ENCODE measurements at places on chromosomes 2 and 18.

DNA sequence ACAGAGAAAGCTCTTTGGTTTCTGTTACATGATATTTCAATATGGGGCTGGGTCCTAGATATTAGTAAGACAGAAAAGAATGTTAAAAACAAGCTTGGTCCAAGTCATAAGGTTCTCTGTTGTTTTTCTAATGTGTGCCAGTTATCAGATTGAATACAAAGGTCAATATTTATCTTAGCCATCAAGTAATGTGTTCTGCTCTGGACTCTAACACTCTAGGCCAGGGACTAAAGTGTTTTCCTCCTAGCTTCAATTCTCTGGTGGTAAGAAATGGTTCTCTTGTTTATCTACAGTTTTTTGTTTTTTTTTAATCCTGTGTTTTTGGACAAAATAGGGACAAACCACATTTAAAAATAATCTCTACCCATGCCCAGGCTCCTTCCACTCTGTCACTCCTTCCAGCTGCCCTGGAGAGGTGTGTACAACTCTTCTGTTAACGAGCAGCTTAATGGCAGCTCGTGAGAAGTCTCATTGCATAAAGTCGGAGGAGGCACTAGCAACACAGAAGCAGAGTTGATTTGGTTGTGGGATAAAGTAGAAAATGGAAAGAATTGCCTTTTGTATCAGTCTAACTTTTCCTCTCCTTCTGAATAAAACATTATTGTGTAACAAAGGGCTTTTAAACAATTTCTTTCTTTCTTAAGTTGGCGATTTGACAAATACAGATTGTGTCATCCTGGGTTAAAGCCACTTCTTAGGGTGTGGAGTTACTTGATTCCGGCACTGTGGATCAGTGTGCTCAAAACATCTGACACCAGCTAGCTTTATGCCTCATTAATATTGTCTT is 8.0 kb upstream of the SESTD1 start:
- no peak for DNase-seq

GRCh38 chr2:199433204-199433832 is 24.4 kb downstream of the SATB2 start:
- no peak for DNase-seq

- DNase-seq: no peak
Observed at GRCh38 chr2:36461039-36461681, 105.6 kb downstream of the CRIM1 start.

- DNase-seq: peak; percentile 91
Observed at GRCh38 chr2:229922449-229923386, at the start of gene FBXO36. TSS of gene FBXO36 (plus strand) at chr2:229922503. CDS start at chr2:229922514, 11 bp downstream.

- DNase-seq: peak; percentile 52
Observed at GRCh38 chr2:20661421-20662307, 5.3 kb upstream of the GDF7 start.

- DNase-seq: no peak
Observed at GRCh38 chr2:224994242-224994823, 47.9 kb downstream of the DOCK10 start.

DNA sequence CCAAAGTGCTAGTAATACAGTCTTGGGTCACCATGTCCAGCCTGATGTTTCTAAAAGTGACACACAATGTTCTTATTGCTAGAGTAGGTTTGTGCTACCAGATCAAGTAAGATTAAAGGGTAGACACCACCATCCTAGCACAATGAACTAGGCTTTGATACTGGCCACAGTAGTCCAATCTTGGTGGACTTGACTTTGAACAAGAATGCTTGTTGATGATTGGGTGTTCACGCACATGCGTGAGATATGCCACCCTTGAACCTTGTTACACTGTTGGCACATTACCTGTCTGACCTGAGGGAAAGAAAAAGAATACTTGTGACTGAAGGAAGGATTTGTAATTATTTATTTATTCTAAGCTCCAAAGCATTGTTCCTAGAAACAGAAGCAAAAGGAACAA is 72.1 kb upstream of the EMILIN2 start:
- DNase-seq: no peak

- no peak for DNase-seq
Observed at GRCh38 chr2:151614606-151615306, 119.5 kb downstream of the NEB start.

- no peak for DNase-seq
Observed at GRCh38 chr18:46264255-46264654, 160.1 kb downstream of the HAUS1 start.

DNA sequence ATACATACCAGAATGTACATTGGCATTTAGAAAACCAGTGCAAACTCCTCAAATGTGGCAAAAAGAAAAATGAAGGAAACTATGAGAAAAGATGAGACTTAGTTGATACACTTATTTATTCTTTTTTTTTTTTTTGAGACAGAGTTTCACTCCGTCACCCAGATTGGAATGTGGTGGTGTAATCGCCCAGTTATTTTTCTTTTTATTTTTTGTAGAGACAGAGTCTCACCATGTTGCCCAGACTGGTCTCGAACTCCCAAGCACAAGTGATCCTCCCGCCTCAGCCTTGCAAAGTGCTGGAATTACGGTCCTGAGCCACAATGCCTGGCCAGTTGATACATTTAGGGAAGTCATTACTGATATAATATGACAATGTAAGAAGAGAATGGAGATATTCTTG is 274.2 kb upstream of the LRATD1 start:
- DNase-seq: no peak

- no peak for DNase-seq
Observed at GRCh38 chr2:238895891-238896600, 48.2 kb downstream of the TWIST2 start.

DNA sequence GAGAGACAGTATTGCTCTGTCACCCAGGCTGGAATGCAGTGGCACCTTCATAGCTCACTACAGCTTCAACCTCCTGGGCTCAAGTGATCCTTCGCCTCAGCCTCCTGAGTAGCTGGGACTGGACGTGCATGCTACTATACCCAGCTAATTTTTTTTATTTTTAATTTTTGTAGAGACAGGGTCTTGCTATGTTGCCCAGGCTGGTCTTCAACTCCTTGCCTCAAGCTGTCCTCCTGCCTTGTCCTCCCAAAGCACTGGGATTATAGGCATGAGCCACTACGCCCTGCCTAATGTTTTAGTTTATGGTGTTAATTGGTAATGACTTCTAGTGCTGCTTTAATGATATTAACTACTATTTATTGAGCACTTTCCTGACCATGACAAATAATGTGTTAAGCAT is 18.3 kb downstream of the RNF138 start:
- DNase-seq: no peak

DNA sequence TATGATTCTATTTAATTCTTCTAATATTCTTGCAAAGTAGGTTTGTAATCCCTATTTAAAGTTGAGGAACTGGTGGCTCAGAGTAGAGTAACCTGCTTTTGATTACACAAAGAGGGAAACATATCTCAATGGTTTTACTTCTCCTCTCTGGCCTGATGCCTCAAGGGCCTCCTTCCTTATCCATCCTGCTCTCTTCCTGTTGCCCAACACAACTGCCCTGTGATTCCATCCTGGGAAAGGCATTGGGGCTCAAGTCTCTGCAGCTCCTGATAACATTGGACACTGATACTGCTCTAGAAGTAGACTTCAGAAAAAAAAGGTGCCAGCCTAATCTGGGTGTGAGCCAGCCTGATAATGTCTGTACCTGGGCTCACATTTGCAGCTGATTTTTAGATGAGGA is 75.8 kb downstream of the RDH14 start:
- no peak for DNase-seq

DNA sequence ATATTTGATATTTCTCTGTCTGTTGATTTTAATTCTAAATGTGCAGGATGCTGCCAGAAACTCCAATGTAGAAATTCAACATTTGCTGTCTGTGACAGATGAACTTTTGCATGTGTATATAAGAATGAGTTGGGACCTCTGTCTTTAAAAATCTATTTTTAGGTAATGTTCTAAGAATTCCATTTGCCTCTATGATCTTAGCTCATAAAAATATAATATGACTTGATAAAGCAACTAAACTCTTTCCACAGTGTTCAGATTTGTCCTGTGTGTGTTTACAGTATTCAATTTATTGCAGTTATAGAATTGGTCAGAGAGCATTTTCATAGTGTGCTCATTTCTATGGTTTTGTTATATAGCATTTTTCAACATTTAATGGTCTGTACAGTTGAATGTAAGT is 33.6 kb downstream of the RNMT start:
- no peak for DNase-seq

DNA sequence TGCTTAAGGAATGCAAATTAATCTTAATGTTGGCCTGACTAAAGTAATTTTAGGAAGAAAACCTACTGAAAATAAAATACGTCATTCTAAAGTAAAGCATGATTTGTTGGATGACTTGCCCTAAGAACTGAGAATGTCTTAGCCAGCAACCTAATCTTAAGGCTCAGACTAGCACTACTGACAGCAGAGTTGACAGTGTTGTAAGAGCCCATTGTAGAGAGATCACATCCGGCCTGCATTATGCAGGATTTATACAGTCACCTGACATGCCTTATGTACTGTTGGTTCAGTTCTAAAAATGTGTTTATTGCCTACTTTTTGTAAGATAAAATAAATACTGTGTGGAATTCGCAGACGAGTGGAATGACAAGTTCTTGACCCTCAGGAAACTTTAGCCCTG is 82.3 kb downstream of the TMEM185B start:
- no peak for DNase-seq

DNA sequence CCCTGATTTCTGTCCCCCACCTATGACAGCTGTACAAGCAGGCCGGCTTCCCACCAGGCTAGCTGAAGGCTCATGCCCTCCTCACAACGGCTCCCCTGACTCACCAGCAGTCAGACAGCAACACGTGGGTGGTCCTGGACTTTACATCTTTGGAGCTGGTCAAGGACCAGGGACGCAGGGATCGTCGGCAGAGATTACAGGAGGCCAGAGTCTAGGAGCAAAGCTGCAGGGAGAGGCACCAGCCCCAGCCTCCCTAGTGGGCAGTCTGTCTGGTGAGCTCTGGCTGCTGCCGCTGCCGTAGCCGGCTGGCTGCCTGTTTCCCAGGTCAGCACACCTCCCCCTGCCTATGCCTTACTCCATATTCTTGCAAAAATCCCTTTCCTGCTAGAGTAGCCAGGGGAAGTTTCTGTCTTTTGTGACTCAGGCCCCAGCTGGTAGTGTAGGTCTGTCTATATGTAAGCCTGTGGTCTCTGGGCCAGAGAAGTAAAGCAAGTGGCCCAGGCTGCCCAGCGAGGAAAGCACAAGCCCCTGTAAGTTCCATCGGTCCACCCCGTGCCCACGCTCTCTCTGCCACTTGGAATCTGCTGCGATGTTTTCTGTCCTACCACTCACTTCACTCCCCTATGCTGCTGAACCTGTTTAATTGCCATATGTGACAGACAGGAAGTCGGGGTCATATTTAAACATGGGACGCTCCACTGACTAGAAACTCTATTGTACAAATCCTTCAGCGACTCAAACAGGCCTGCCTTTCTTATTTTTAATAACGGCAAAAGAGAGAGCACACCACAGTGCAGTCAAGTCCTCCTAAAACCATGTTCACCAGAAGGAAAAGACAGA is 2.4 kb upstream of the ARHGEF4 start:
- DNase-seq: no peak

Data from stimulated activated CD4-positive, alpha-beta T cell treated with anti-CD3 and anti-CD28 coated beads, TNF-alpha, amount 100 ng/mL, for 48 hours (primary cell).